Activated naive CD4-positive, alpha-beta T cell treated with anti-CD3 and anti-CD28 coated beads, Interleukin-2, amount 10 ng/mL, durations not matched to agents 7 days and 5 days (primary cell): ENCODE measurements at places on chromosomes 1 and 21.
A peak's percentile ranks its signal among the peaks of the same experiment; 100 is the strongest.

GRCh38 chr1:183433703-183434102, 15.5 kb upstream of the NMNAT2 start:
- no peak for DNase-seq

- DNase-seq = peak; percentile 54
Observed at GRCh38 chr1:213761845-213762407, 225.8 kb upstream of the PROX1 start.

DNA sequence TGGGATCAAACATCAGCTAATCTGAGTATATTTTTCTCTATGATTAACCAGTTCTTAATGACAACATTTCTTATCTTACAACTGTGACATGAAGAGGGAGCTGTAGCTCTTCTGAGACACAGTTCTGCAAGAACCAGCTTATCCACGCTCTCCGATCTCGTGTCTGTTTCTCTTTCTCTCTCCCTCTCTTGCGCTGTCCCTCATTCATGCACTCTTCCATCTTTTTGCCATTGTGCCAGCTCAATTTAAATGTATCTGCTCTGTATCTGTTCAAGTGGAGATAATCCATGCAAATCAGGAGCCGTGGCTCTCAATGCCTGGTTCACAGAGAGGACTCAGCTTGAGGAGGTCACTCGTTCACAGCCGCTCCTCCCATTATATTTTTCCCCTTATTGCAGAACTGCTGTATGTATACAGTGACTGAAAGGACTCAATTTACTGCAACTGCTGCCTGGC, 494.7 kb upstream of the ADGRL2 start:
- DNase-seq = no peak

DNA sequence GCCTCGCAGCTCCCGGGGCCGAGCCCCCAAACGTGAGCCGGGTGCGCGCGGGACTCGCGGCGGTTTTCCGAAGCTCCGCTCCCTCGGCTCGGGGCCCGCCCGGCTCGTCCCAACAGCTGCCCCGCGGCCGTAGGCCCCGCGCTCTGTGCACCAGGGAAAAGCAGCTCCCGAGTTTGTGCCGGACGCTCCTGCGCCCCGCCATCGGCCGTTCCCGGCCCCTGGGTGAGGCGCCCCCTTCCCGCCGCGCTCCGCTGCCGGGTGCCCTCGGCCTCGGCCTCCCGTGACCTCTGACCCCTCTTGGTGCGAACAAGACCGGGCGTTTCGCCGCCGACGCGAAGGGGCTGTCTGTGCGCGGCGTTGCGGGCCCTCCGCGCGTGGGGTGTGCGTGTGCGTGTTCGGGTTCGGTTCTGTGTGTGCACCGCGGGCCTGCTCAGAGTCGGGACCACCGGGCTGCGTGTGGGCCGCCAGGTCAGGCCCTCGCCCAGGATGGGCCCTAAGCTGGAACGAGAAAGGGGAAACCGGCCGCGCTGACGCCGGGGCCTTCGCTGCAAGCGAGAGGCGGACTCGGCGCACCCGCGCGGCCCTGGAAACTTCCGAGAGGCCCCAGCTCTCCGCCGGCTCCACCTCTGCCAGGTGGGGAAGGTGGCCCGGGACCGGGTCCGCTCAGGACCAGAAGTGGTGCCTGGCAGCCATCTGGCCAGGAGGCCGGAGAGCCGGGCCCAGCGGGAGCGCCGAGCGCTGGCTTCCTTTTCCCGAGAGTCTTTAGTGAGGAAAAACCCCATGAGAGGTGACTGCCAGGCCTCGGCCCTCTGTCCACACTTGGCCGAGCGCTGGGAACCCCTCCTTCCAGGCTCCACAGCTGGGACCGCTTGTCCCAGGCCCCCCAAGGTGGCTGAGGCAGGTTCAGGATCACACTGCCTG, 1.9 kb downstream of the PRDM16 start:
- no peak for DNase-seq

DNA sequence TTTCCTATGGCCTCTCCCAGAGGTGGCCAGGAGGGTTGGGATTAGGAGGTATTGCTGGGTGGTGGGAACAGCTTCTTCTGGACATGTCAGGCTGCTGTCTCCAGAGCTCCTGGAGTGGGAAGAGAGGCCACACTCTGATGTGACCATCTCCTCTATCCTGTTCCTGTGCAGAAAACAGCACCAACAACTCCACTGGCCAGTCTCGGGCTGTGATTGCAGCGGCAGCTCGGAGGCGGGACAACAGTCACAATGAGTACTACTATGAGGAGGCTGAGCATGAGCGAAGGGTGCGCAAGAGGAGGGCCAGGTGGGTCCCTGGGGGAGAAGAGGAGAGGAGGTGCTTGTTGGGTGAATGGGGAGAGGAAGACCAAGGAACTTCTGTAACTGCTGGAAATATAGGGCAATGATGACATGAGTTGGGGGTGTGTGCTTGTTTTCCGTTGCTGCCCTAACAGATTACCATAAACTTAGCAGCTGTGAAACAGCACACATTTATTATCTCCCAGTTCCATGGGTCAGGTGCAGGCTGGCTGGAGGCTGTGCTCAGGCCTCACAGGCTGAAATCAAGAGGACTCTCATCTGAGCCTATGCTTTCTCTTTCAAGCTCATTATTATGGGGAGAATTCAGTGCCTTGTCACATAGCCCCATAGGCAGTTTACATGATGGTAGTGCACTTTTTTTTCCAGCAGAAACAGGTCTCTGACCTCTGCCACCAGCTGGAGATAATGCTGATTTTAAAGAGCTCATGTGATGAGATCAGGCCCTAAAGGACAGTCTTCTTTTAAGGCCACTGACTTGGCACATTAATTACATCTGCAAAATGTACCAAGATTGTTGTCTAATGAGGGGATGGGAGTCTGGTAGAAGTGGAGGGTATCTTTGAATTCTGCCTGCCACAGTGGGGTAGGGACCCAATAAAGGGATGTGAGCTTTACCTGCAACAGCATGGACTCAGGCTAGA, 20.8 kb downstream of the VANGL2 start:
- DNase-seq = no peak

DNA sequence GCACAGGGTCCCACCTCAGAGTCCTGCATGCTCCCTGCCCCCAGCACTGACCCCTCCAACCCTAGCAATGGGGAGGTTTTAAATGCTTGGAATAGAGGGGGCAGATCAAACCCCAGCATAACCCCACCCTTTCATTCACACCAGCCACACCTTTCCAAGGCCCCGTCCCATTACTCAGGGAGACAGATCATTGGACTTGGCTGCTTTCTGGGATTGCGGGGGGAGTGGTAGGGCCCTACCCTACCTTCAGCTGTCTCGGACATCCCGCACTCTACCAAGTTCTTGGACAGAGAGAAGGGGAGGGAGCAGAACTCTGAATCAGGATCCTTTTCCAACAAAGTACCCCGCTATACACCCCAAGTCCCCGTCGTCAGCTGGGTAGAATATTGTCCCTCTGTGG, 983 bp downstream of the PADI2 start:
- DNase-seq = no peak

GRCh38 chr1:16900751-16901150, 5.0 kb downstream of the RNU1-2 start:
- DNase-seq = no peak

DNA sequence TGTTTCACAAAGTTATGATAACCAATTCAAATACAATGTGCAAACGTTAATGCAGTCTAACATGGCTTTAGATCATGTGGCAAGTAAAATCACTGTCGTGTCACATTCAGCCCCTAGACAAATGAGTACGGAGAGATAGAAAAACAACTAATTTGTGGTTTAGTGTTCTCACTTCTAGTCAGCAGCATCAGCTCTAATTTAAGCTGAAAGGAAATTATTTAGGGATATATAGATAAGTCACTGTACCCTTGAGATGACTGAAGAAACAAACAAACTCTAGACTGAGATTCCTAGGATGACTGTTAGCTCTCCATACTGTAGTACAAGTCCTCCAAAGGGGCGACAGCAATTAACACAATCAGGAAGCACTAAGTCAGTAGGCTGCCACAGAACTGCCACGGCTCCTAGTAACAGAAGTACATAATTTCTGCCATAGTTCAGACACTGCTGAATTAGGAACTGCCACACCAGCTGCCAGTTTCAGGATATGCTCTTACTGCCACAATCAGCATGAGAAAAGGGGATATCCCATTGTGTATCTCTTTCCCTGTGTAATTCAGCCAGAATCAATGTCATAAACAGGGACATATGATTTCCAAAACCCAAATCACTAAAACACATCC, 150.4 kb upstream of the NEGR1 start:
- DNase-seq = no peak

GRCh38 chr21:34582506-34583150, 32.3 kb downstream of the RCAN1 start:
- DNase-seq = no peak

DNA sequence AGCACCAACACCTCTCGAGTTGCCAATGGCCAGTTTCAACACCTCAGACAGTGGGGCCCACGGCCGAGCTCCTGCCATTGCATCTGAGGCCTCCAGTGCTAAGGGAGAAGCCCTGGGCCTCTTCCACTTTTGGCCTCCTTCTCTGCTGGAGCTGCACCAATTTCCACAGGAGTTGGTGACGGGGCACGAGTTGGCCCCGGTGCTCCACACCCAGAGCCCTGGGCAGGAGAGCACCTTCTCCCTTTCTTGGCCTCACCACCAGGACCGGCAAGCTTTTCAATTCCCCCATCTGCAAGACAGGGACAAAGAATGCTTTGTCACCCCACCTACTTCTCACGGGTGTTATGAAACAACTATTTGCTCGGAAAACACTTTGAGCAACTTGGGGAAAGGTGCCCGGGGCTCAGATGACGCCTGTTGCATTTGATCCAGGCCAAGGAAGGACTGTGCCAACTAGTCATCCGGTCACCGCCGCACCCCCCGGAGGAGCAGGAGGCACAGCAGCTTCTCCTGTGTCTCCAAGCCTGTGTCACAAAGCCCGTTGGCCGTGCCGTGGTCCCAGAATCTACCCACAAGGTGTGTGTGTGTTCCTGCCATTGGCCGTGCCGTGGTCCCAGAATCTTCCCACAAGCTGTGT, 55.2 kb downstream of the TOMM20 start:
- no peak for DNase-seq

DNA sequence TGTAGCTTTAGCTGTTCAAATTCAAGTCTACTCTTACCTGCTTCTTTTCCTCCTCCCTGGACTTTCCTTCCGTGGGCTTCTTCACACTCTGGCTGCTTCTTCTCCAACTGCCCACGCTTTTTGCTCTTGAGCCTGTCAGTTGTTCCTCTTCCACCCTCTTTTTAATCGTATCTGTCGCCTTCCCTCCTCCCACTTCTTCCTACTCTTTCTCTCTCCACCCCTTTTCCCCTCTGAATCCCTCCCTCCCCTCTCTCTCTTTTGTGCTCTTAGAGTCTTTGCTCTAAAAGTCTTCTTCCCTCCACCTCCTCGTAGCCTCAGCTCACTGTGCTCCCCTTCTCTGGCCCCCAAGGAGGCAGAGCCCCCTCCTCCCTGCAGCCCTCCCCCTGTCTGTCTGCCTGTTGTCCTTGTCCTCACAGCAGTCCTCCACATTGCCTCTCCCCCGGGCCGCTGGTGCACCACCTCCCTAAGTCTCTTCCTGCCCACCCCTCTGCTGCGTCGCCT, 12.9 kb upstream of the GJA5 start:
- no peak for DNase-seq

- DNase-seq = peak; percentile 10
Observed at GRCh38 chr1:24903560-24903954, 26.5 kb downstream of the RUNX3 start.

DNA sequence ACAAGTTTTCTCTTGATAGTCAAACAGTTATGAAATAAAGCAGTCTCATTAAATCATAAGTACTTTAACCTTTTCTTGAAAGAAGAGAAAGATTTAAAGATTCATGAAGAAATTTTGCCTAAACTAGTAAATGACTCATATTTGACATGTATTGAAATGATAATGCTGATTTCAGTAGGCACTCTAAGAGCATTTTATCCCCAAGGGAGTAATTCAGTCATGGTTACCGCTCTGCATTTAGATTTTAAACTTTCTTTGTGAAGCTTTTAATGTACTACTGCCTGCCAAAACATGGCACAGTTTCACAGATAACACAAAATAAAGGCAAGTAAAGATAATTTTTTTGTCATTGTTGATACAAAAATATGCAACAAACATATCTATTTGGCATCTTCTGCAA, 6.8 kb downstream of the USH2A start:
- DNase-seq = no peak

- DNase-seq = no peak
Observed at GRCh38 chr1:7564137-7564536, 207.0 kb upstream of the VAMP3 start.

- DNase-seq = no peak
Observed at GRCh38 chr1:232307296-232308017, 322.5 kb downstream of the SIPA1L2 start.

- peak; percentile 61 for DNase-seq
Observed at GRCh38 chr1:184866991-184867788, 107.1 kb downstream of the NIBAN1 start.

DNA sequence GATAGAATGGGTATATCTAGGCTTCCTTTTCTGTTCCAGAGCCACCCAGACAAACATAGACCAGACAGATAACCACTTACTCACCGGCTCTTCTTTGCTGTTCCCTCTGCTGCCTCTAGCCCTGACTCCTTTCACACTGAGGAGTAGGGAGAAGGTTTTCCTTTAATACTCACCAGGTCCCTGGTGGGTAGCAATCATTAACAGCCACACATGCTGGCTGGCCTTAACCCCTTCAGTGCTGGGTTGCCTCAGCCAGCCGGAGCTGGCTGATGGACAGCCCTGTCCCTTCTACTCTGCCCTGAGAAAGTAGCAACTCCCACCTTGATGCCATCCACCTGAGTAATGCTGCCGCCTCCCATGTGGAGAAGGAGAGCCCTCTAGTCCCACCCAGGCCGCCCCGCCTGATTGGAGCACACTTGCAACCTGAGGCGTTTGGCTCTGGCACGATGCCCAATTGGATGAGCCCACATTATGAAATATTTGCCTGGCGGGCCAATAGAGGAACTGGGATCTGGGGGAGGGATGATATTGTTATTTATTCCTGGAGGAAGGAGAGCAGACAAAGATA, 71.6 kb downstream of the PLEKHA6 start:
- DNase-seq = no peak

DNA sequence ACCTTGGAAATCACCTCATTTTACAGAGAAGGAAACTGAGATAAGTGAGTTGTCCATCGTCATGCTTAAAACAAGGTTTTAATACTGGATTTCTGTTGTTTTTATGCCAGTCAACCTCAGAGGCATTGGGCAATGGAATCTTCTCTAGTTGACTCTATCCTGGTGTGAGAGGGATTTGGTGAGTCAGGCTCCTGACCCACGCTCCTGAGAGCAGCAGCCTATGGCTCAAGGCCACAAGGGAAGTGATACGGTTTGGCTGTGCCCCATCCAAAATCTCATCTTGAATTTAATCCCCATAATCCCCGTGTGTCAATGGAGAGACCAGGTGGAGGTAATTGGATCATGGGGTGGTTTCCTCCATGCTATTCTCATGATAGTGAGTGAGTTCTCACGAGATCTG, 90.1 kb downstream of the TLR5 start:
- no peak for DNase-seq

DNA sequence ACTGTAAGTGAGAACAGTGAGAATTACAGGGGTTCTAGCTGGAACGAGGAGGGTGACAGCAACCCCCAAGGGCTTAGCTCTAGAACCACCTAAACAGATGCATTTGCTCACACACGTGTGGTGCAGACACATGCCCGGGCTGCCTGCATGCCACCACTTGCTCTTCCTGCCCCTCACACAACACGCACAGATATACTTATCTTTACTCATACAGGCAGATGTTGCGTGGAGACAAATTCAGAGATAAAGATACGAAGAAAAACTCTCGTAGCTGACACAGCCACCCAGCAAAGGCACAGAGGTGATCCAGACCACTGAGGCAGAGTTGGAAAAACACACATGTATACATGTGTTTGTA, 13.5 kb downstream of the VANGL1 start:
- no peak for DNase-seq

- no peak for DNase-seq
Observed at GRCh38 chr1:66676613-66677298, 75.5 kb upstream of the DYNLT5 start.

- no peak for DNase-seq
Observed at GRCh38 chr1:204462229-204462561, 32.4 kb downstream of the PIK3C2B start.
